ENCODE measurements at places on chromosomes 7 and 10. TPM values are rescaled to one million over a fixed set of nuclear protein-coding genes. Genes with fewer than 3 reads are reported as not detected.

DNA sequence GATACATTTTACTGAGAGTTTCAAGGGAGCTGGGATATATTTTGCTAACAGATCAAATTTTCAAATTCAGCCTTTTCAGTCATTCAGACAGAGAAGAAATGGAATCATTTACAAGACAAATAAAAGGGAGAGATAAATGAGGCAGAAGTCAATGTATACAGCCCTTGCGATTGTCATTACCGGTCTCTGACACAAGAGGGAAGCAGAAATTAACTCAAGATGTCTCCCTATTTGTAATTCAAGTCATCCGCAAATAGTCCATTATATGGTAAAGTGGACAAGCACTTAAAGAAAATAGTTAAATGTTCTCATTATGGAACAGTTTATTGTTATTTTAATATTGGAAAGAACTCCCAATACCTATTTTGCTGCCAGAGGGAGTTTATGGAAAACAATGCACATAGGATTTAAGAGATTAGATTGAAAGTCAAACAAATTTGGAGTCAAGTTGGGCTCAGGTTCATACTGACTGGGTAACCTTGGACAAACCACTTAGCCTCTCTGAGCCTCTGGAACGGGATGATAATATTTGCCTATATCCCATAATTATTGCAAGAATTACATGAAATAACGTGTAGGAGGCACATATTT, 89.3 kb upstream of the PRKCQ start:
- no peaks in the 10 kb centered on the region for H3K27me3 ChIP-seq
- H3K27ac ChIP-seq, result no peak overlapping the region
- H3K4me3 ChIP-seq, result no peak overlapping the region
- H3K36me3 ChIP-seq, result no peaks in the 10 kb centered on the region

GRCh38 chr7:28110427-28111012, 70.1 kb downstream of the JAZF1 start:
- H3K4me1 ChIP-seq, result no peaks in the 10 kb centered on the region
- no peak for DNase-seq
- no peak overlapping the region for H3K4me3 ChIP-seq
- no peaks in the 10 kb centered on the region for H3K27me3 ChIP-seq
- H3K27ac ChIP-seq, result no peak overlapping the region

DNA sequence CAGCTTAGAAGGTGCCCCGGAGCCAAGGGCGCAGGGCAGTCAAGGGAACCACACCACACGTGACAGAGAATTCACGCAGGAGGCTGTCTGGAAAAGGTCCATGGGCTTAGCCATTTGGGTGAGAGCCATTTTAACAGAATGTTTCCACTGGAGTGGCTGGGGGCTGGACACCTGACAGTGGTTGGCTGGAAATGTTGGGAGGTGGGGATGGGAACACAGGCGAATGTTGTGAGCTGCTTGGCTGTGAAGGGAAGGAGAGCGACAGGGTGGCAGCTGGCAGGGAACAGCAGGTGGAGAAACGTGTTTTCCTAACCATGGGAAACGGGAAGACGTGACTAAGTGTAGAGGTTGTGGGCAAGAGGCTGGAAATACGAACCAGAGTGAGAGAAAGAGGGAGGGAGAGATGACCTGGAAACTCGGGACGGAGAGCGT, 100.5 kb upstream of the ZNF32 start:
- no peak overlapping the region for H3K27ac ChIP-seq
- H3K36me3 ChIP-seq, result no peaks in the 10 kb centered on the region
- H3K4me3 ChIP-seq, result no peak overlapping the region
- H3K27me3 ChIP-seq, result no peaks in the 10 kb centered on the region
- H3K4me1 ChIP-seq, result no peaks in the 10 kb centered on the region

GRCh38 chr7:19970514-19970913, 197.1 kb upstream of the TMEM196 start:
- no peaks in the 10 kb centered on the region for H3K27me3 ChIP-seq
- no peaks in the 10 kb centered on the region for H3K4me1 ChIP-seq
- no peaks in the 10 kb centered on the region for H3K36me3 ChIP-seq
- H3K27ac ChIP-seq, result no peak overlapping the region
- no peak overlapping the region for H3K4me3 ChIP-seq

- H3K36me3 ChIP-seq, result no peaks in the 10 kb centered on the region
- no peaks in the 10 kb centered on the region for H3K4me1 ChIP-seq
- H3K4me3 ChIP-seq, result no peak overlapping the region
- no peaks in the 10 kb centered on the region for H3K27me3 ChIP-seq
- H3K27ac ChIP-seq, result no peak overlapping the region
Observed at GRCh38 chr7:131173145-131173890, 154.4 kb upstream of the MKLN1 start.

DNA sequence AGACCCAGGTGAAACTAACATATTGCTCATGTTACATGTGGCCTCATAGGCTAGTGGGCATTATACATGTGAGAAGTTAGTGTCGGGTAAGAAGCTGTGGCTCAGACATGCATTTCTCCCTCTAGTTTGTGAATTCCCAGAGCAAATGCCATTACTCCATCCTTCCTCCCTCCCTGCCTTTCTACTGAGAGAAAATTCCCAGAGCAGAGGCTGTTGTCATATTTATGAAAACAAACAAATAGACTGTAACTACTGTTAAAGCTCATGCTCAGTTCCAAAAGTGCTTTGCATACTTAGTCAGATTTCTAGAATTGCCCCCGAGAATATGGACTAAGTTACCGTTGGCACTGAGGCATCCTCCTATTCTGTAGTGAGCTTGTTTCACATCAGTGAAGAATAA, 29.0 kb downstream of the ZNRF2 start:
- H3K4me1 ChIP-seq, result no peaks in the 10 kb centered on the region
- no peak overlapping the region for H3K4me3 ChIP-seq
- no peak for DNase-seq
- H3K27ac ChIP-seq, result no peak overlapping the region
- no peaks in the 10 kb centered on the region for H3K27me3 ChIP-seq
- H3K36me3 ChIP-seq, result no peaks in the 10 kb centered on the region

GRCh38 chr7:127413326-127413725, 20.8 kb upstream of the ZNF800 start:
- H3K36me3 ChIP-seq, result no peaks in the 10 kb centered on the region
- no peak for DNase-seq
- no peaks in the 10 kb centered on the region for H3K27me3 ChIP-seq
- peaks cover 26% of the 10 kb centered on the region for H3K4me1 ChIP-seq
- no peak overlapping the region for H3K4me3 ChIP-seq

DNA sequence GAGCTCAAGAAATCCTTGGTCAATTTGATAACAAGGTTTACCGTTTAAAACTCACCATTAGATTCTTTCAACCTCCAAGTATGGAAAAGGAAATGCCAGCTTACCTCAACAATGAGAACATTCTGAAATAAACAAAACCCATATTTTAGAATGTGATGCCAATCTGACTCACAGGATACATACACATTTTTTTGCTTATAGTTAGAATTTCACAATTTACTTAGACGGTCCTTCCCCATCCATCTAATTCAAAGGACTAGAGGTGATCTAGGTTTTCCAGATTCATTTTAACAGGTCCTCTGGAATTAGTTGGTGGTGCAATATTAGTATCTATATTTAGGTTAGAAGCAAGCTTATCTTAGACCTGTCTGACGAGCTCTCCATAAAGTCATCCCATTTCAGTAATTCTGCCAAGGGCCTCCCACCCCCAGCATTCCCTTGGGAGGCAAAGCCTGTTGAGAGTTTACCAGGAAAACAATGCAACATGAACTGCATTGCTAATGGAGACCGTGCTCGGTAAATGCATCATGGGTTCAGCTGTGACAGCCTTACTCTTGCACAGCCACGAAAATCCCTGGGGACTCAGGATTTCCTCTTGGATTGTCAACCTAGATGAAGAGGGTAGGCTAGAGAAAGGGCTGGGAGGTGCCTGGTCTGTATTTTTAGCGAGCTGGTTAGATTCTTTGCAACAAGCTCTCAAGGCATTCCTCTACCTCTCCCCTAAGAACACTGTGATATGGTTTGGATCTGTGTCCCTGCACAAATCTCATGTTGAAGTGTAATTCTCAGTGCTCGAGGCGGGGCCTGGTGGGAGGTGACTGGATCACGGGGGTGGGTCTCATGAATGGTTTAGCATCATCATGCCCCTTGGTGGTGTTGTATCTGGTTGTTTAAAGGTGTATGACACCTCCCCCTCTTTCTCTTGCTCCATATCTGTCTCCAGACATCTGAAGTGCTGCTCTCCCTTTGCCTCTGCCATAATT, 93.8 kb downstream of the PRTFDC1 start:
- no peak for DNase-seq
- no peaks in the 10 kb centered on the region for H3K4me1 ChIP-seq
- H3K27ac ChIP-seq, result no peak overlapping the region
- no peaks in the 10 kb centered on the region for H3K36me3 ChIP-seq

DNA sequence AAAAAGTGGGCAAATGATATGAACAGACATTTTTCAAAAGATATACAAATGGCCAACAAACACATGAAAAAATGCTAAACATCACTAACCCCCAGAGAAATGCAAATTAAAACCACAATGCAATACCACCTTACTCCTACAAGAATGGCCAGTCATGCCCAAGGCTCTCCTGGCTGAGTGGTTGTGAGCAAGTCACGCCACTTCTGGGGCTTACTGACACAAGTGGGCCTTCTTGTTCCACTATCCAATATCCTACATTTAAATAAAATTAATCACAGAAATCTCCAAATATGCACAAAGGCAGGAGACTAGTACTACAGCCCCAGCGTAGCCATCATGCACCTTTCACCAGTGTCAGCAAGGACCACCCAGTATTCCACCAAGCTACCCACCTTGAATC, 181.9 kb downstream of the TNS3 start:
- H3K27ac ChIP-seq, result no peak overlapping the region
- no peaks in the 10 kb centered on the region for H3K36me3 ChIP-seq
- DNase-seq, result no peak
- no peaks in the 10 kb centered on the region for H3K4me1 ChIP-seq
- no peaks in the 10 kb centered on the region for H3K27me3 ChIP-seq

- no peak overlapping the region for H3K4me3 ChIP-seq
- DNase-seq, result no peak
- no peaks in the 10 kb centered on the region for H3K36me3 ChIP-seq
- no peaks in the 10 kb centered on the region for H3K27me3 ChIP-seq
Observed at GRCh38 chr10:10605551-10606081, 412.1 kb upstream of the CELF2 start.

GRCh38 chr10:32347363-32348022, 535 bp upstream of the EPC1 start:
- peak overlapping the region; percentile 50 for H3K27ac ChIP-seq
- peaks cover 7% of the 10 kb centered on the region for H3K36me3 ChIP-seq
- DNase-seq, result no peak
- peaks cover 35% of the 10 kb centered on the region for H3K4me1 ChIP-seq
- H3K4me3 ChIP-seq, result peak overlapping the region; percentile 98
- no peaks in the 10 kb centered on the region for H3K27me3 ChIP-seq

DNA sequence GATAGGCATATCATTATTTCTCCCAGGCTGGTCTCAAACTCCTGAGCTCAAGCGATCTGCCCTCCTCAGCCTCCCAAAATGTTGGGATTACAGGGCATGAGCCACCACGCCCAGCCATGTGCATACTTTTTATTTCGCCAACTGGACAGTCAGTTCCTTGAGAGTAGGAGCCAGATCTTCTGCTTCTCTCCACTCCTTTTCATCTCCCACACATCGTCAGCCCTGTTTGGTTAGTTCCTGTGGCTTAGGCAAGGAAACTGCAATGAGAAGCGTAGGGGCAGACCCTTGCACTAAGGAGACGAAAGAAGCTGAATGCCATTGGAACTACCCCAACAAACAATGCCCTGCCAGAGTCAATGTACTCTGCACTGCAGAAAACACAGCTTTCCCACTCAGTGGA, 178.2 kb downstream of the TRIL start:
- DNase-seq, result no peak
- H3K27ac ChIP-seq, result no peak overlapping the region
- no peaks in the 10 kb centered on the region for H3K27me3 ChIP-seq
- no peaks in the 10 kb centered on the region for H3K36me3 ChIP-seq
- no peak overlapping the region for H3K4me3 ChIP-seq

- peaks cover 20% of the 10 kb centered on the region for H3K27me3 ChIP-seq
- H3K4me3 ChIP-seq, result no peak overlapping the region
Observed at GRCh38 chr7:339062-339342, 49.0 kb downstream of the FOXL3 start.

DNA sequence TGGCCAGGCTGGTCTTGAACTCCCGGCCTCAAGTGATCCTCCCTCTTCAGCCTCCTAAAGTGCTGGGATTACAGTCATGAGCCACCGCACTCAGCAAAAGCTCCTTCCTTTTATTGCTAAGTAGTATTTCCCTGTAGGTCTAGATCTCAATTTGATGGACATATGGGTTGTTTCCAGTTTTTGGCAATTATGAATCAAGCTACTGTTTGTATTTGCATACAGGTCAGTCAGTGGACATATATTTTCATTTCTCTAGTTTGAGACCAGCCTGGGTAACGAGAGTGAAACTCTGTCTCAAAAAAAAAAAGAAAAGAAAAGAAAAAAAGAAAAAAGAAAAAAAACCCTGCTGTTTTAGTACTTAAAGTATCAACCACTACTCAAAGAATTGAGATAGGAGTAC, 6.4 kb upstream of the PRKRIP1 start:
- H3K4me1 ChIP-seq, result peaks cover 2% of the 10 kb centered on the region
- H3K36me3 ChIP-seq, result no peaks in the 10 kb centered on the region
- no peak overlapping the region for H3K27ac ChIP-seq
- no peak for DNase-seq
- H3K27me3 ChIP-seq, result no peaks in the 10 kb centered on the region

- peak; percentile 83 for DNase-seq
- no peaks in the 10 kb centered on the region for H3K27me3 ChIP-seq
- peaks cover 70% of the 10 kb centered on the region for H3K4me1 ChIP-seq
- H3K36me3 ChIP-seq, result no peaks in the 10 kb centered on the region
- peak overlapping the region; percentile 45 for H3K4me3 ChIP-seq
Observed at GRCh38 chr10:132447446-132448247, 50.6 kb downstream of the PWWP2B start.

- no peaks in the 10 kb centered on the region for H3K36me3 ChIP-seq
- H3K4me3 ChIP-seq, result peak within 1 kb of the TSS; percentile 96
- peaks cover 6% of the 10 kb centered on the region for H3K4me1 ChIP-seq
- peak; percentile 93 for DNase-seq
Observed at GRCh38 chr10:97736902-97737769, at the start of gene ZFYVE27. Gene ZFYVE27 (plus strand): TSS chr10:97737128. CDS start chr10:97738478, 1,350 bp downstream.

DNA sequence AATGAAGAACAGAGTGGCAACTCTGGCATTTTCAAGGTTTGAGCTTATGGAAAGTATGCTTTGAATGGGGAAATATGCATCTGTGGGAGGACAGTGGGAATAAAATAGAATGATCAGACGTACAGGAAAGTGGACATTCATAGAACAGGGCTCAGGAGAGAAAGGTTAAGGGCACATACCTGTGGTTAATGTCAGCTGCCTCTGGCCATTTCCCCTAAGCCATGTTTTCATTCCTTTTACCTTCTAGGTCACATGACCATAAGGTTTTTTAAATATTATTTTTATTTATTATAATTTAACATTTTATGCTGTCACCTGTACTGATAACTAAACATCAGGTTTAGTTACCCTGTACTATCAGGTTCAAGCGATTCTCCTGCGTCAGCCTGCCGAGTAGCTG, 52.8 kb downstream of the LRRC4 start:
- no peak for DNase-seq
- H3K27me3 ChIP-seq, result no peaks in the 10 kb centered on the region
- H3K4me1 ChIP-seq, result no peaks in the 10 kb centered on the region

SPACDR gene
- 3.3 TPM for total RNA-seq

CLDN3 gene
- not detected for total RNA-seq

MOSPD3 gene
- 19.0 TPM for total RNA-seq

MYPN gene
- total RNA-seq, result not detected

PVRIG gene
- 96.8 TPM for total RNA-seq

CCDC172 gene
- not detected for total RNA-seq

ASIC3 gene
- total RNA-seq, result 11.0 TPM

BLVRA gene
- 14.1 TPM for total RNA-seq

SPDYE1 gene
- not detected for total RNA-seq

MBL2 gene
- not detected for total RNA-seq

WIPF3 gene
- not detected for total RNA-seq

Data from T-cell (primary cell).